ENCODE measurements at places on chromosomes 2 and 18.

GRCh38 chr2:97359861-97360584 lies 229.7 kb downstream of the ANKRD36B start:
- no peak for DNase-seq

- DNase-seq: no peak
Observed at GRCh38 chr2:232480201-232481190, 7.1 kb downstream of the ECEL1 start.

- DNase-seq: peak; percentile 14
Observed at GRCh38 chr18:49021433-49022129, 70.8 kb upstream of the SMAD7 start.

GRCh38 chr2:85179541-85179940 lies 46.3 kb downstream of the TCF7L1 start:
- no peak for DNase-seq

DNA sequence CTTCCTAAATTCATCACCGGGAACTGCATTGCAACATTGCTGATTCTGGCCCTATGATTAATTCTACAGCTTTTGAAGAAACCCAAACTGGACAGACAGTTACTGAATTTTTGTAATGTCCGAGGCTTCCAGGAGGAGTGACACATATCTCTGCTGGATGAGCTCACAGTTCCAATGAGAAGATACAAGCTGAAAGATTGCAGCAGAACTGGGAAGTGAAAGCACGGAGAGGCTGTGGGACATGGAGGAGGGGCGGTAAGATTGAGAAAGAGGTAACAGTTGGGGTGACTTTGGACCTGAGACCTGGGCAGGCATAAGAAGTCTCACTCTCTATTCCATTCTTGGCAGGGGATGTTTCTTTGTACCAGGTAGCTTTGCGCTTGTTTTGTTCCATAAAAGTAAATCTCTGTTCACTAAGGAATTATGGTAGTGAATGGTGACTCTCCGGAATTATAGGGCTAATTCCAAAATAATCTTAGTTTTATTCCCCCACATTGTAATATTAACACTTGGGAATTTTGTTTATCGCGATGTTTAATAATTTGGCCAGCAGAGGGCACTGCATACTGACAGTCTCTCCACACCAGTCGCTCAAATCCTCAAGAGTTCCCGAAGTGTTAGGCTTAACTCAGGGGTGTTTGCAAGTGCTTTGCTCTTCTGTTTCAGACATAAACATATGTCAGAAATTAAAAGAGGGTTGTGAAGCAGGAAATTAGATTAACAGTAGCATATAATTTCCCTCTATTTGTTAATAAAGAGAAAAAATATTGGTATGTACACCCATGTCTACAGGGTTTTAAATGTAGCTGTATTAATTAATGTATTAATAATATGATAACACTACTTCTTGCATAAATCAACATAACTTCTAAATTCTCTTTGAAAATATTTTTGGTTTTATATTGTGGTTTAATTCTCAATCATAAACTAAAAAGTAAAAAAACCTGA lies 201.4 kb downstream of the SOCS6 start:
- DNase-seq: peak; percentile 16

GRCh38 chr2:142175813-142176338 lies 45.1 kb upstream of the LRP1B start:
- DNase-seq: no peak
